Stimulated activated CD4-positive, alpha-beta T cell treated with anti-CD3 and anti-CD28 coated beads, TNF-alpha, amount 100 ng/mL, for 24 hours (primary cell): ENCODE measurements at places on chromosomes 3 and 15.
A peak's percentile ranks its signal among the peaks of the same experiment; 100 is the strongest.

DNA sequence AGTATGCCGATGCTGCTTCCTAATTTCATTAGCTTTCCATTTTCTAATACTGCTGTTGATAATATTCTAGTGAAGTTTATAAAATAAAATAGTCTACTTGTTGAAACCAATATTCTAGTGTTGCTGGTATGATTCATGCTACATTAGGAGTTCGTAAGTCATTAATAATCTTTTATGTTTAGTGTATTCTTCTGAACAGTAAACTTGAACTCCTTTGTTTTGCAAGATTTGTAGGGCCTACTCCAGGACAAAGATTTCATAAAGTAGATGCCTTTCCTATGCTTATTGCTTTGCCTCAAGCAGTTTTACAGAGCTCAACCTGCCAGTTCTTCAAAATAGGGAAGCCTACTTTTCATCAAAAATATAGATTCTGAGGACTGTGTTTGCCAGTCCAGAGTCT, 111.5 kb downstream of the RSRC1 start:
- no peak for DNase-seq

DNA sequence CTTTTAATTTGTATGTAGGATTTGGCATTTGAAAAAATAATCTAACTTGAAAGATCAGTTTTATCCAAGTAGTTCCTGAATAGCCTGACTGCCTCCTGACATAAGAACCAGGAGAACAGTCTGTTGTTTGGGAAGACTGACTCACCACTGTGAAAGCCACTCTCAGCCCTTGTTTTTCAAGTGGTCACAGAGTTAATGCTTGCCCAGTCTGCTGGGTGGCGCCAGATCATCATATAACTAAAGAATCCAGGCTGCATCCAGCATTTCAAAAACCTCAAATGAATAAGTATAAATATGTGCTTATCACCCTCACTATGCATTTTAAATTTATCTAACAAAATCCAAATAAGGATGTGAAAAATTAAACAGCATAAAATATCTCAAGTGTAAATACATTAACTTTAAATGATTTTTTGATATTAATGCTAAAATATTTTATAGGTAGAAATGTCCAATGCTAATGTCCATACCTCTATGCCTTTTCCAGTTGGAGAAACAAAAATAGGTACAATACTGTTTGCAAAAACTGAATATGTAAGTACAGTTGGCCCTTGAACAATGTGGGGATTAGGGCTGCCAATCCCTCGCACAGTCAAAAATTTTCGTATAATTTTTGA, 26.9 kb upstream of the ZBBX start:
- no peak for DNase-seq

- no peak for DNase-seq
These were observed 10.5 kb downstream of the CDIN1 start for GRCh38 chr15:36589971-36590370.

GRCh38 chr3:158775426-158776410, 26.1 kb upstream of the MFSD1 start:
- no peak for DNase-seq

DNA sequence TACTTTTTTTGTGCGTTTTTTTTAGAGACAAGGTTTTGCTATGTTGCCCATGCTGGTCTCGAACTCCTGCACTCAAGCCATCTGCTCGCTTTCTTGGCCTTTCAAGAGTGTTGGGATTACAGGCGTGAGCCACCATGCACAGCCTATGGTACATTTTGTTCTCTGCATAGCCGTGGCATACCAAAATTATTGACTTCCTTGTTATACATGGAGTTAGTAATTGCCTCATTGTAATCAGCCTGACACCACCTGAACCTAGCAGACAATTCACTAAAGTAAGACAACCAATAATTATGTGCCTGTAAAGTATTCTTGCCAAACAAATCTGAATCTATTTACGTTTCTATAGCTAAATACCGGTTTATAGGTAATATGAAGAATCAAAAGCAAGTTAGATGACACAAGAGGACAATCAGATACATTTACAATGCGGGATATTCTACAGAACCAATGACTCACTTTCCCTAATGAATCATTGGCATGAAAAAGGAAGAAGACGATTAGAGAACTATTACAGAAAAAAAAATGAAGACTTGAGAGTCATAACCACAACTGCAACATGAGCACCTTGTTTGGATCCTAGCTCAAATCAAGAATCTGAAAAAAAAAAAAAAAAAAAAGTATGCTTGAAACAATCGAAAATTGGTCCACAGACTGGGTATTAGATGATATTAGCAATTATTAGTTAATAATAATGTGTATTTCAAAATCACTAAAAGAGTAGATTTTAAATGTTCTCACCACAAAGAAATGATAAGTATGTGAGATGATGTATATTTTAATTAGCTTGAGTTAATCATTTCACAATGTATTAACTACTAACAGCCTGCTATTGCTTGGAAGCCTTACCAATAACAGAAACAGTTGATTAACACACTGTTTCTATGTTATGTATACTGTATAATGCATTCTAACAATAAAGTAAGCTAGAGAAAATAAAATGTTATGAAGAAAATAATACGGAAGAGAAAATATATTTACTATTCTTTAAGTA, 7.1 kb downstream of the GUCA1C start:
- no peak for DNase-seq

- DNase-seq, result no peak
These were observed 9.8 kb downstream of the SLC24A1 start for GRCh38 chr15:65631503-65631902.

DNA sequence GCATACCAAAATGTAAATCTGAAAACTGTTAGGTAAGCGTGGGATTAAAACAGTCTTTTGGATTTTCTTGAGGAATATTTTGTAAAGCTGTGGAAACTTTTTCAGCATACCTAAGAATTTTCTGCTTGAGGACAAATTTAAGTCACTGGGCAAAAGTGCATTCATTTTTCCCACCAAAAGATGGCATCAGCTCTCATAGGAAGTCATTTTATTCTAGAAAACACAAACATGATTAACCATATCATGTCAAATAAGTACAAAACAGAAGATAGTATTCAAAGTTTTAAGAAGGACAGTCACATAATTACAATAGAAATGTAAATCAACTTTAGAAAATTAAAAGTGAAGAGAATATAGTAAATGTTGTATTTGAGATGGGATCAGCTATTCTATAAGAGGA, 63.5 kb downstream of the SLC49A4 start:
- no peak for DNase-seq

- DNase-seq, result no peak
These were observed 44.5 kb downstream of the BLM start for GRCh38 chr15:90761629-90762028.

- no peak for DNase-seq
These were observed 271.5 kb upstream of the TBL1XR1 start for GRCh38 chr3:177468816-177469215.

- DNase-seq, result no peak
These were observed 45.8 kb downstream of the IGF1R start for GRCh38 chr15:98694161-98694560.

DNA sequence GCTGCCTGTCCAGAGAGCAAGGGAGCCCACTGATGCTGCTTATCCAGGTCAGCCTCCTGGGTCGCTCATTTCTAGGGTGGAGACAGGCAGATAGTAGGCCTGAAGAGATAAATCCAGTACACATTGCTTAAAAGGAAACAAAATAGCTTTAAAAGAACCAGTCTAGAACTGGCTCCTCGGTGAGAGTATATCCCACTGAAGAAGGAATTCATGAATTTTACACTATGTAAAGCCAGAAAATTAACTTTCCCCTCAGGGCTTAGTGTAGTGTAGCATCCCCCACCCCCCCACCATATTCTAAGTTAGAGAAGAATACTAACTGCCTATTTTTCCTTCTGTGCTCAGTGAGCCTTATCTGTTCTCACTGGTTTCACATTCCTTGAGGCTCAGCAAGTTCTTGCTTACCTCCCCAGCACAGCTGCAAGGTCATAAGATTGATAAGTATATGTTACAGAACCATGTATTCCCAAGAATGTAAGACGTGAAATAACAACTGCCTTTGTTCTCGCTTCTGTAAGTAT, 30.5 kb upstream of the NOX5 start:
- no peak for DNase-seq

DNA sequence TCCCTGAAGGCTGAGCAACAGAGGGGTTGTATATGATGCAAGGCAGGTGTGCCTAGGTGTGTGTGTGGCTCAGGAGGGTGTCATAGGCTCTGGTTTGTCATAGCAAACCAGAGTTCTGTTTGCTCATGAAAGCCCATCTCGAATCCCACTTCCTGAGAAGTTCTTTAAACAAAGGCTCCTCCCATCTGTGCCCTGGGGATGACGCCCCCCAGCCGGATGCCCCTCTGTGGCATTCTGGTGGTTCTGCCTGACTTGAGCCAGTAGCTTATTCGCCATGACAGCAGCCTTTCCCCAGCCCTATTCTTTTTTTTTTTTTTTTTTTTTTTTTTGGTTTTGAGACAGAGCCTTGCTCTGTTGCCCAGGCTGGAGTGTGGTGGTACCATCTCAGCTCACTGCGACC, 45.4 kb downstream of the PDIA5 start:
- DNase-seq, result no peak

DNA sequence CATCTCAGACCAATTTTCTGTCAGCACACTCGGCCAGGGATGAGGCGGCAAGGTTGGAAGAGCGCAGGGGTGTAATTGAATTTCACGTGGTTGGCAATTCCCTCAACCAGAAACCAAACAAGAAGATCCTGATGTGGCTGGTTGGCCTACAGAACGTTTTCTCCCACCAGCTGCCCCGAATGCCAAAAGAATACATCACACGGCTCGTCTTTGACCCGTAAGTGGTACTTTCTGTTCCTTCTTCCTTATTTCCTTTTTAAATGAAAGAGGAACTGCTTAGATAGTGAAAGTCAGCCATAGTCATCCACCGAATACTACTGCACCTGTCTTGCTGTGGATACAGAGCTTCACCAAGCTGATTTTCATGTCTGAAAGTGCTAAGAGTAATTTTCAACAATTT, 60.1 kb downstream of the SGO1 start:
- no peak for DNase-seq

GRCh38 chr15:94610069-94610468, 378.7 kb downstream of the MCTP2 start:
- DNase-seq, result no peak

GRCh38 chr15:92078270-92078669, 224.8 kb downstream of the SLCO3A1 start:
- no peak for DNase-seq

- peak; percentile 62 for DNase-seq
These were observed 31.6 kb downstream of the ZDHHC19 start for GRCh38 chr3:196179380-196180308.

GRCh38 chr15:75104804-75105557, 81.6 kb downstream of the PPCDC start:
- no peak for DNase-seq

DNA sequence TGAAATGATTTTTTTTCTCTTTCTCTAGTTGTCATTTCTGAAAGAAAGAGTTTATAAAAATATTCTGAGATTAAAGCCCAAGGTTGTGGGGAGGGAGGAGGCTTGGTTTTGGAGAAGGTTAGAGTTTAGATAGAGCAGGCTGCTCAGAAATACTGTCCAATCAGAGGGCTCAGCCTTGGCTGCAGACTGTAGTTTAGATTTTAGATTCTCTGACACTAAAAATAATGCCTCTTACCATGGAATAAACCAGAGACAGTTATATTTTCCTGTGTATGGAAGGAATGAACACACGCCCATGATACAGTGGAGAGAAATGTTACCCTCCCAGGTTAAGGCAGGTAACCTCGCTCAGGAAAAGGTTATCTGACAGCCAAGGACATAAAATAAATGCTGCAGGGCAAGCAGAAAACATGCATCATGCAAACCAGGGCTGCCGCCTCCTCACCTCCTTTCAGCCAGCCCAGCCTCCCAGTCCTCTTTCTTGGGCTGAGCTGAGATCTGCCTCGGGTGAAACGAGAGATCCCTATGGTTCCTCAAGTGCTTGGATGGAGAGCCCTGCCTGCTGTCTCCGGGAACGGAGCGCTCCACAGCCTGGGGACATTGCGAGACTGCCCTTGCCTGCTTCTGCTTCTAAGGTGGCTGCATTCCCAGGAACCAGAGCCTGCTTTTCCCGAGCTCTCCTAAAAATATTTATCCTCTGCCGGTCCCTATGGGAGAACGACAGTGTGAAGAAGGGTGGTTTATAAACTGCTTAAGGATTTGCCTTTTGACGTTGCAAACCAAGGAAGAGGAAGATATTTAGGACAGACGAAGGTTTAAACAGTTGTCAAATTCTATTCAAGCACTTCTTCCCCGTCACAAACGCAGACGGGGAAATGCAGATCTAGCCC, 848 bp downstream of the NCEH1 start:
- DNase-seq, result no peak

DNA sequence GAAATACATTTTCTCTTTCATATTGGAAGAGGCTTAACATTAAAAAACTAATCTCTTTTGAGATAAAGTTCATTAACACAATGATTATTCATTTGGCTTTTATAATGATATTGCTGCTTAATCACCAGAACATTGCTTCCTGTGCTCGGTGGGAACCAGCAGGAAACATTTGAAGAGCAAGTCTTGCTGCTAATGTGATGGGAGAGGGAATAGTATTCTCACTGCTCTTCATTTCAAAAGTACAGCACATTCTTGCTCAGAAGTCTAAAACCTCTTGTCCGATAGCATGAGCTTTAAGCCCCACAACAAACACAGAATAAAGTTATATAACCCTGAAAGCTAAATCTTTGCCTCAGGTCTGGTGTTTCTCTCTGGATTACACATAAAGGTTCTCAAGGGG, 190.8 kb upstream of the CNTN4 start:
- DNase-seq, result no peak

- DNase-seq, result no peak
These were observed 79.1 kb downstream of the SLC25A26 start for GRCh38 chr3:66299891-66300290.

DNA sequence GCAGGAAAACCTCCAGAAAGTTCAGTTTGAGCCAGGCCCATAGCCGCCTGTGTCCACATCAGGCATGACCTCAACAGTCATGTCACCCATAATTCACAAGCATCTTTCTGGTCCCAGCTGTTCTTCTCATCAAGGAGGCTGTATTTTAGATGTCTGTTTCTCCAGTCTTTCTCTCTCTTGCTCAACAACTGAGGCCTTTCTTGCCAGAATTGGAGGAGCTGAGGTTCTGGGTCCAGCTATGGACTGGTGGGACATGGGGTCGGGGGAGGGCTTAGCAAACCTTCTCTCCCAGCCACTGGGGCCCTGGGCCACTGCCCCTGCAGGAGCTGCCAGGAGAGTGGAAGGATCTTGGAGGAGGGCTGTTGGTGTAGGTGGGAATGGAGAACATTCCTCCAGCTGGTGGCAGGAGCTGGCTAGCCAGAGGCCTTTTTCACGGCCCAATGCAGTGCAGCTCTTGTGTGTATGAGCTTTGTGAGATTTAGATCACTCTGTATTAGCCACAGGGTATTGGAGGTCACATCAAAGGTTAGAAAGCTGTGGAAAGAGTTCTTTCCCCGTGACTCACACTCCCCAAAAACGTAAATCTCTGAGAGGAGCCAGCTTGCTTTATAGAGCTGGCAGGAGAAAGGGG, 23.5 kb downstream of the MAGEF1 start:
- no peak for DNase-seq

DNA sequence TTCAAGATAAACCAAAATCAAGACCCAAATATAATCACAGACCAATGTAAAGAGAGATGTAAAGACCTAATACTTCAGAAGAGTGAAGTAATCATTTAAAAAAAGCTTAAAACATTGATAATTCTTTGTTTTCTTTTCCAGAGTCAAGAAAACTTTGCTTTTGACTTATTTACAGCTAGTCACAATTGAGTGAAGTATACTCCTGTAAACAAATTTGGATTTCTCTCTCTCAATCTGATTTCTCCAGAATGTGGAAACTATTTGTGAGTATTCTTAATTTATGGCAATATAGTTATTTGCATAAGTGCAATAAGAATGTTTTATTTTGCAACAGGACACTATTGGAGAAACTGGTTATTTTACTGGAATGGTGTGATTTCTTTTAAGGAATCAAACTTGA, 43.7 kb upstream of the ZBTB20 start:
- no peak for DNase-seq
